ENCODE measurements at places on chromosomes 12 and 14. TPM values are rescaled to one million over a fixed set of nuclear protein-coding genes. Genes with fewer than 3 reads are reported as not detected.

PRH2 gene
- total RNA-seq: not detected

TBC1D30 gene
- total RNA-seq: 0.14 TPM

ABCD2 gene
- 11.2 TPM for total RNA-seq

CLEC12A gene
- not detected for total RNA-seq

KRT74 gene
- not detected for total RNA-seq

NFATC4 gene
- total RNA-seq: 11.3 TPM

LRRC43 gene
- 0.74 TPM for total RNA-seq

GRCh38 chr12:71710276-71711125 lies 24.6 kb downstream of the TMEM19 start:
- H3K4me1 ChIP-seq: peaks cover 20% of the 10 kb centered on the region
- peaks cover 12% of the 10 kb centered on the region for H3K36me3 ChIP-seq
- no peak for DNase-seq
- H3K27me3 ChIP-seq: no peaks in the 10 kb centered on the region
- no peak overlapping the region for H3K27ac ChIP-seq
- H3K4me3 ChIP-seq: no peak overlapping the region

DNA sequence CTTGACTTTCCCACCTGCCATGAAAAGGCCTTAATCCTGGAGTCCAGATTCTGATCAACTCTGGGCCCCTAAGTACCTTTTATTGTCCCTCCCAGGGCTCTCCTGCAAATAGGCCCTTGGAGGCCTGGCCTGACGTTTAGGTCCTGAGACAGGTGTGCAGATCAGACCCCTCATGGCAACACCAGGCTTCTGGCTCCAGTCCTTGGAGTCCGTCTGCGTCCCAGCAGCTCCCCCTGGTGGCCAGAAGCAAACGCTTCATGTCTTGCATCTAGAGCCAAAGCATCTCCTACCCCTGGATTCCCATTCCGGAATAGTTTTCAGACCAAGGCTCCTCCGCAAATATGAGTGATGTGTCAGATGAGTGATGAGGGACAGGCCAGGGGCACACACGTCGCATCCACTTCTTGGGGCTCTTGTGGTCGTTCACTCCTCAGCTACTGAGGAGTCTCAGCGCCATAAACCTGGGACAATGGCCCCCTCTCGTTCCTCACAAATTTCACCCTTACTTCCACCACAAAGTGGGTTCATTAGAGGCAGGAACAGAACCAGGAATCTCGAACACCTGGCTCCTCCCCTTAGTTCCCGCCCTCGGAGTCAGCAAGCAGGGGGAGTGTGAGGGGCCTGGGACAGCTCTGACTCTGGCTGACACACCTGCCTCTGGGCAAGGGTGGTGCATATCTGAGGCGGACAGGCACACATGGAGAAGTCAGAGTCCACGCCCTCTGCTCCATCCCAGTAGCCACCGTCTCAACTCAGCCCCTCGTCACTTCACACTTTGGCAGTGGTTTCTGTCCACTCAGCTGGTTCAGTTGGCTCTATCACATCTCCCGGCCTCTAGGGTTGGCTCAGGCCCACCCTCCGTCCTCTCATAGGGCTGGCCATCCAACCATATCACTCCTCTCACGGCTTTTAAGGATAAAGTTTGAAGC lies 77.9 kb upstream of the PWP1 start:
- no peaks in the 10 kb centered on the region for H3K27me3 ChIP-seq
- no peaks in the 10 kb centered on the region for H3K4me1 ChIP-seq
- no peaks in the 10 kb centered on the region for H3K36me3 ChIP-seq
- no peak overlapping the region for H3K4me3 ChIP-seq
- DNase-seq: peak; percentile 78
- H3K27ac ChIP-seq: no peak overlapping the region

DNA sequence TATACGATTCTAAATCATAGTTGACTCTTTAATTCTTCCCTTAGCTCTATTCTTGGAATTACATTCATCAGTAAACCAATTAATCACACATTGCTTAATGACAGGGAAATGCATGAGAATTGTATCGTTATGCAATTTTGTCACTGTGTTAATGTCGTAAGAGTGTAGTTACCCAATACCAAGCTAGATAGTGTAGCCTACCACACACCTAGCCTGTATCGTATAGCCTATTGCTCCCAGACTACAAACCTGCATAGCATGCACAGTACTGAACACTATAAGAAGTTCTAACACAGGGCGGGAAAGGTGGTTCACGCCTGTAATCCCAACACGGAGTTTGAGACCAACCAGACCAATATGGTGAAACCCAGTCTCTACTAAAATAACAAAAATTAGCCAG lies 24.7 kb downstream of the HNRNPC start:
- no peaks in the 10 kb centered on the region for H3K27me3 ChIP-seq
- no peak overlapping the region for H3K4me3 ChIP-seq
- H3K36me3 ChIP-seq: peaks cover 11% of the 10 kb centered on the region
- H3K27ac ChIP-seq: peak overlapping the region; percentile 73
- H3K4me1 ChIP-seq: peaks cover 85% of the 10 kb centered on the region
- DNase-seq: no peak

DNA sequence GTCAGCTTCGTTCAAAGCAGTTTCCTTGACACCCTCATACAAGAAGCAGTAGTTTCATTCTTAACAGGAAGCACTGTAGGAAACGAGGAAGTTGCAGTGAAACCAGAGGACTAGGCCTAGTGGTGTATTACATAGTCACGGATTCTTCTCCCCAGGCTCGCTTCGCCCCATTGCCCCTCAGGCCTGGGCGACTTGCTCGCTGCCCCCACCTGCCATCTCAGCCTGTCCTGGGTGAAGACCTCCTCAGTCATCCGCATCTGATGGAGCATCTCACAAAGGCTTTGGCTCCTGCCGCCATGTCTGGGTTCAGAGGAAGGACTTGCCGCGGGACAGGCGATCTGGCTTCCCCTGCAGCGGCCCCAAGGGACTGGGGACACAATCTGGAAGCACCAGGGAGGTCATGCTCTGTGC lies 93.5 kb downstream of the LMNTD1 start:
- no peak overlapping the region for H3K4me3 ChIP-seq
- no peak for DNase-seq
- no peak overlapping the region for H3K27ac ChIP-seq
- no peaks in the 10 kb centered on the region for H3K4me1 ChIP-seq
- H3K36me3 ChIP-seq: no peaks in the 10 kb centered on the region

- no peaks in the 10 kb centered on the region for H3K27me3 ChIP-seq
- no peaks in the 10 kb centered on the region for H3K36me3 ChIP-seq
- no peak overlapping the region for H3K4me3 ChIP-seq
- peaks cover 21% of the 10 kb centered on the region for H3K4me1 ChIP-seq
- no peak for DNase-seq
Observed at GRCh38 chr14:76769636-76770292, 8.5 kb downstream of the VASH1 start.

DNA sequence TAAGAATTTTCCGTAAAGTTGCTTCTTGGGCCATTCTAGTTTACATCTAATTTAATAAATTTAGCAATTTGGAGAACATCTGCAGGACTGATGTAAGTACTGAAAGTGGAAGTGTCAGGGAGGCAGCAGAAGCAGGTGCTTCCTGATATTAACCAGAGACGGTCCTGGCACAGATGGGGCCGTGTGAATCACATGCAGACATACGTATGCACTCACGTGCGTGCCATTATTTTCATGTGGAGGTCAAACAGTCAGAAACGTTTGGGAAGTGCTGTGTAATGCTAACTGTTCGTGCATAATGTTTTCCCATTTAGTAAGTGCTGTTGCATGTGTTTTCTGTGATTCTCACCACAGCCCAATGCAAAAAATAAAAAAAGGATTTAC lies 87.8 kb upstream of the DYNC1H1 start:
- H3K36me3 ChIP-seq: peaks cover 21% of the 10 kb centered on the region
- peak overlapping the region; percentile 63 for H3K4me3 ChIP-seq
- peak overlapping the region; percentile 82 for H3K27ac ChIP-seq
- no peaks in the 10 kb centered on the region for H3K27me3 ChIP-seq
- peaks cover 90% of the 10 kb centered on the region for H3K4me1 ChIP-seq

- no peak for DNase-seq
- no peaks in the 10 kb centered on the region for H3K36me3 ChIP-seq
- H3K4me3 ChIP-seq: no peak overlapping the region
- H3K4me1 ChIP-seq: no peaks in the 10 kb centered on the region
- H3K27ac ChIP-seq: no peak overlapping the region
Observed at GRCh38 chr14:104359969-104360442, 219.6 kb upstream of the C14orf180 start.

DNA sequence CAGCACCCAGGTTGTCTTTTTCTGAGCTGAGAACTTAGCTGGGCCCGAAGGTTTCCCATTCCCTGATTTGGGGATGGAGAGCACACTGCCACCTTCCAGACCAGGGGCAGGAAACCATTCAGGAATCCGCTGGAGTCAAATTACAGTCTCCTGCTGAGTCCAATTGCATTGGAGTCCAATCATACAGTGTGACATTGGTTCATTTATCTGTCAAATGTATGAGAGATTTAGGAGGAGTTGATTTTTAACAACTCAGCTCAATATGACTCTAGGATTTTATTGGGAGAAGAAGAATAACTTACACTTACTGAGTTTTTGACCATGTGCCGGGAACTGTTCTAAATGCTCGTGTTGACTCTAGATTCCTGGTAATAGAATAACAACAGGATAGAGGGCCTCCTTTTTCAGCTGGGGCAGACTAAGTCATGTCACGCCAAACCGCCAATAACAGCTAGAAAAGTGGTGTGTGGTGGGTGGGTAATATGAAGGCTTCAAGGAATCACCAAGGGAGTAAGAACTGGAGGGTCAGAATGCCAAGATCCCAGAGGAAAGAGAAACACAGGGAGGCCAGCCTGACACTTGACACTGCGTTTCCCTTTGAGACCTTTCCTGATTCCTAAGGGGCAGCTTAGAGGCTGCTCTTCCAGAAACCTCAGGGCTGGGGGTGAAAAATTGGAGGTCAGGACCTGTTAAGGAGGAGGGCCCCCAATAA lies 11.5 kb downstream of the SYNDIG1L start:
- no peaks in the 10 kb centered on the region for H3K4me1 ChIP-seq
- no peaks in the 10 kb centered on the region for H3K36me3 ChIP-seq
- H3K27ac ChIP-seq: no peak overlapping the region
- peaks cover 16% of the 10 kb centered on the region for H3K27me3 ChIP-seq

- peak overlapping the region; percentile 86 for H3K4me3 ChIP-seq
- no peak for DNase-seq
- H3K4me1 ChIP-seq: peaks cover 28% of the 10 kb centered on the region
- peak overlapping the region; percentile 55 for H3K27ac ChIP-seq
- peaks cover 16% of the 10 kb centered on the region for H3K27me3 ChIP-seq
Observed at GRCh38 chr14:60206837-60207533, 41.8 kb upstream of the DHRS7 start.

- peak overlapping the region; percentile 78 for H3K27ac ChIP-seq
- no peaks in the 10 kb centered on the region for H3K27me3 ChIP-seq
- DNase-seq: peak; percentile 56
- peak overlapping the region; percentile 65 for H3K4me3 ChIP-seq
- H3K4me1 ChIP-seq: peaks cover 41% of the 10 kb centered on the region
Observed at GRCh38 chr12:62256408-62257096, 3.7 kb upstream of the USP15 start.

- peaks cover 27% of the 10 kb centered on the region for H3K4me1 ChIP-seq
- H3K27ac ChIP-seq: no peak overlapping the region
Observed at GRCh38 chr12:113973109-113973904, 7.2 kb upstream of the RBM19 start.

GRCh38 chr14:66133666-66134065 lies 352.5 kb upstream of the CCDC196 start:
- no peak overlapping the region for H3K27ac ChIP-seq
- no peaks in the 10 kb centered on the region for H3K27me3 ChIP-seq
- H3K4me1 ChIP-seq: no peaks in the 10 kb centered on the region
- H3K36me3 ChIP-seq: no peaks in the 10 kb centered on the region
- DNase-seq: no peak
- H3K4me3 ChIP-seq: no peak overlapping the region

DNA sequence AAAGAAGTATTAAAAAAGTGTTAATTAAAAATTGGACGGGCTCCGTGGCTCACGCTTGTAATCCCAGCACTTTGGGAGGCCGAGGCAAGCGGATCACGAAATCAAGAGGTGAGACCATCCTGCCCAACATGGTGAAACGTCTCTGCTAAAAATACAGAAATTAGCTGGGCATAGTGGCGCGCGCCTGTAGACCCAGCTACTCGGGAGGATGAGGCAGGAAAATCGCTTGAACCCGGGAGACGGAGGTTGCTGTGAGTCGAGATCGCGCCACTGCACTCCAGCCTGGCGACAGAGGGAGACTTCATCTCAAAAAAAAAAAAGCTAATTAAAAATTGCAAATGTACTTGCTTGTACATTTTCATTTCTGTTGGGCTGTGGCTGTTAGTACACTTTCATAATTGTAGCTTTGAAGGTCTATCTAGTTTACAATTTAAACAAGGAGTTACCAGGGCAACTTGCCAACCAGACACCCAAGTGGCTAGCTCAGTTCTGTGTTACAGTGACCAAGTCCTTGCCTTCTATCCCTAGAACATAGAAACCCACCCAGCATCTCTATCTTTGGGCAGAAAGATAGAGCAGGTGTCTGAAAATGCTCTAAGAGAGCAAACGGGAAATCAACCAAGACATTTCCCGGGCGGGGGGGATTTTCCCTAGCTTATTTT lies 1.2 kb downstream of the COA8 start:
- no peaks in the 10 kb centered on the region for H3K27me3 ChIP-seq
- peak overlapping the region; percentile 93 for H3K27ac ChIP-seq
- DNase-seq: no peak
- H3K4me1 ChIP-seq: peaks cover 61% of the 10 kb centered on the region

DNA sequence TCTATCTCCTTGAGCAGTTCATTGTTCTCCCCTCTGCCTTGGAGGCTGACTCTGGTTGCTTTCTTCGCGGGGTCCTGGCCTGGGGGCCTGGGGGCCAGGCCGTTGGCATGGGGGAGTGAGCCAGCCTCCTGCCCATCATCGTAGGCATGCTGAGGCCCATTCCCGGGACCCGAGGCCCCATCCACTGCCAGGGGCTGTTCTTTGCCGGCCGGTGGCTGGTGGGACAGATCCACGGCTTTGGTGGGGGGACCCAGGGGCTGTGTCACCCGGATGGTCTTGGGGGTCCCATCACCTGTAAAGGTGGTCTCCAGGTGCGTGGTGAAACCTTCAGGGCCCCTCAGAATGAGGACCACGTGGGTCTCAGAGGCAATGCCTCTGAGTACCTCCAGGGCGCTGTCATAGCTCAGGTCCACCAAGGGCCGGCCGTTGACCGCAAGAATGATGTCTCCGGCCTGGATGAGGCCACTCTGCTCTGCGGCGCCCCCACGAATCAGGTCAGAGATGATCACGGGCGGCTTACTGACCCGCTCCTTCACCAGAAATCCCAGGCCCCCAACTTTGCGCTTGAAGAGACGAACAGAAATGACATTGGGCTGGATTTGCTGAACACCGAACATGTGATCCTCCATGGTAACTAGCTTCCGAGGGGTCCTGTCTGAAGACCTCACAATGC lies 30.8 kb downstream of the NOS1 start:
- H3K4me3 ChIP-seq: no peak overlapping the region
- DNase-seq: no peak
- no peaks in the 10 kb centered on the region for H3K36me3 ChIP-seq
- no peaks in the 10 kb centered on the region for H3K4me1 ChIP-seq
- H3K27me3 ChIP-seq: peaks cover 21% of the 10 kb centered on the region
- H3K27ac ChIP-seq: no peak overlapping the region

GRCh38 chr12:79059557-79059956 lies 195.0 kb downstream of the SYT1 start:
- no peak overlapping the region for H3K4me3 ChIP-seq
- H3K27ac ChIP-seq: no peak overlapping the region
- no peak for DNase-seq
- no peaks in the 10 kb centered on the region for H3K27me3 ChIP-seq

- H3K36me3 ChIP-seq: no peaks in the 10 kb centered on the region
- DNase-seq: no peak
- H3K27ac ChIP-seq: no peak overlapping the region
- peaks cover 6% of the 10 kb centered on the region for H3K4me1 ChIP-seq
Observed at GRCh38 chr14:54498095-54498531, 9.3 kb upstream of the GMFB start.

Data from activated T-cell treated with anti-CD3 and anti-CD28 coated beads, Interleukin-2, amount 50 U/mL, for 72 hours (primary cell).